ENCODE measurements at places on chromosomes 7 and 10.

DNA sequence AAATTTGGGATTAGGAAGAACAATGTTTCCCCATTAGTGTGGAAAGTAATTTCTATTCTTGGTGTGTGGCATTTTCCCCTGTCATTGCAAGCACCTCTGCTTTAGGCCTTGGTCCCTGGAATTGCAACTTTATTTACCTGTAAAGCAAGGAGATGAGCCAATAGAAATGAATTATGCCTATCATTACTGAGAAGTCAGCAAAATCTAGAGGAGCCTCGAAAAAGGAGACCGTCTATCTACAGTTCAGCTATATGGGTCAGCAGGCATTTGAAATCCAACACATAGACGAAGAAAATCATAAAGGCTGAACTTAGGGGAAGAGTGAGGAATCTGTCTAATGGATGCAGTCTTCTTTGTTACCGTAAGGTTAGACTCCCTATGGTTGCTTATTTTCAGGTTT is 161.1 kb downstream of the CCDC71L start:
- no peak for DNase-seq

DNA sequence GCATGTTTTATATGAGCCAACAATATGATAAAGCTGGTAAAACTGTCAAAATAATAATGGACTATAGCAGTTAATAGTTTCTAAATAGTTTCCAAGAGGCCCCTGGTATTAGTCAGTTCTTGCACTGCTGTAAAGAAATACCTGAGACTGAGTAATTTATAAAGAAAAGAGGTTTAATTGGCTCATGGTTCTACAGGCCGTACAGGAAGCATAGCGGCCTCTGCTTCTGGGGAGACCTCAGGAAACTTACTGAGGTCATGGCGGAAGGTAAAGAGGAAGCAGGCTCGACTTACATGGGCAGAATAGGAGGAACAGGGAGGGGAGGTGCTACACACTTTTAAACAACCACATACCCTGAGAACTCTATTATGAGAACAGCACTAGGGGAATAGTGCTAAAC is 104.6 kb downstream of the PPP1R9A start:
- no peak for DNase-seq

GRCh38 chr7:158472596-158472995 is 115.0 kb downstream of the PTPRN2 start:
- no peak for DNase-seq

- no peak for DNase-seq
Observed at GRCh38 chr10:11112718-11113117, 95.0 kb downstream of the CELF2 start.

- no peak for DNase-seq
Observed at GRCh38 chr10:79063661-79064492, 4.9 kb upstream of the ZMIZ1 start.

GRCh38 chr10:34864149-34865067 is 49.3 kb upstream of the PARD3 start:
- no peak for DNase-seq

DNA sequence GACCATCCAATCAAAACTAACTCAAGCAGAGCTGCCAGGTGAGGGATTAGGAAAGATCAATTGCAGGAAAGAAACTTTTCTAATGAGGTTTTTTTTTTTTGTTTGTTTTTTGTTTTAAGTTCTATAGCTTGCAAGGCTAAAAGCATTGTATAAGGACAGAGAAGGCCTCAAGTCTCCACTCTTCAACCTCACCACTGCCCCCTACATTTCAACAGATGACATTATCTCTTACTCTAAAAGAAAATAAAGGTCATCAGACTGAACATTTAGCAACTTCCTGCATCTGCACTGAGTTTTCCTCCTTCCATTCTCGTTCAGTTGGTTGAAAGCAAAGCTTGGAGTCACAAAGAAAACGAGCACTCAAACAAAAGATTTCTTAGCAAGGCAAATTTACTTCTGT is 45.2 kb upstream of the EXOC4 start:
- no peak for DNase-seq

DNA sequence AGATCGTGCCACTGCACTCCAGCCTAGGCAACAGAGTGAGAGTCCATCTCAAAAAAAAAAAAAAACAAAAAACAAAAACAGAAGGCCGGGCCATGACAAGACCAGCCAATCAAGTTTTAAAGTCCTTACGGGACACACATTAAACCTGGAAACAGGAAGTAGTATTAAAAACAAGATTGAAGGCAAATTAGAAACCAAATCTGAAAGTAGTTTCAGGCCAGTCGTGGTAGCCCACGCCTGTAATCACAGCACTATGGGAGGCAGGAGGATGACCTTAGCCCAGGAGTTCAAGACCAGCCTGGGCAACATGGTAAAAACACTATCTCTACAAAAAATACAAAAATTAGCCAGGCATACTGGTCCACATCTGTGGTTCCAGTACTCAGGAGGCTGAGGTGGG is 18.1 kb downstream of the PSAP start:
- DNase-seq, result no peak

GRCh38 chr10:118968060-118968459 is 61.5 kb upstream of the NANOS1 start:
- DNase-seq, result no peak

- no peak for DNase-seq
Observed at GRCh38 chr10:62861507-62861906, 45.3 kb upstream of the EGR2 start.

DNA sequence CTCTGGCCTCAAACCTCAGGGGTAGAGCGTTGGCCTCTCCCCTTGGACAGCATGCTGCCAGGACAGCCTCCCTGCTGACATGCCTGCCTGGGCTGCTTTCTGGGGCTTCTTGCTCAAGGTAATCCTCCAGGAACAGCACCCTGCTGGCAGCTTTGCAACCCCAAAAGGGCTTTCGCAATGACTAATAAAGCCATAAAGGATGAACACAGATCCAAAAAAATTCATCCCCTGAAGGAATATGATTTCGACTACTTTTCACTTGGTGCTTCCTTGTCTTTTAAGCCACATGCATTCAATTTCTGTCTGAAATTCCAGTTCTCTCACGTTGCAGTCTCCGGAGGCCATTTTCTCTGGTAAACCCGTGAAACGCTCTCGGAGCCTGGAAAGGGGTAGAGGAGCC is 15.1 kb upstream of the SH3PXD2A start:
- no peak for DNase-seq

GRCh38 chr7:79268730-79269129 is 184.7 kb downstream of the MAGI2 start:
- peak; percentile 95 for DNase-seq

GRCh38 chr7:71775648-71776047 is 636.5 kb downstream of the CALN1 start:
- DNase-seq, result no peak

DNA sequence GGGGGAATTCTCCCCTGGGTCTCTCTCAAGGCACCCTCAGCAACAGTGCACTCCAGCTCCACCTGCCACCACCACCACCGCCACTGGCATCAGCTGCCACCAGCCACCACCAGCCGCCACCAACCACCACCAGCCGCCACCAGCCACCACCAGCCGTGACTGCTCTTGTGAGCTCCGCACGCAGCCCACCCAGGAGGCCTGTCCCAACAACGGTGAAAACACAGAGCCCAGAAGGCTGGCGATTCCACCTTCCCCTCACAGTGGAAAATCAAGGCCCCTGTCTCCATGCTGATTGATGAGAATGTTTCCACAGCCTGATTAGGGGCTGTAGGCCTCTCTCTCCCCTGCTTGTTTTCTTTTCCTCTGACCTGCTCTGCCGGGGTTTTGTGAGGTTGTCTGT is 41.1 kb downstream of the COBL start:
- DNase-seq, result no peak

DNA sequence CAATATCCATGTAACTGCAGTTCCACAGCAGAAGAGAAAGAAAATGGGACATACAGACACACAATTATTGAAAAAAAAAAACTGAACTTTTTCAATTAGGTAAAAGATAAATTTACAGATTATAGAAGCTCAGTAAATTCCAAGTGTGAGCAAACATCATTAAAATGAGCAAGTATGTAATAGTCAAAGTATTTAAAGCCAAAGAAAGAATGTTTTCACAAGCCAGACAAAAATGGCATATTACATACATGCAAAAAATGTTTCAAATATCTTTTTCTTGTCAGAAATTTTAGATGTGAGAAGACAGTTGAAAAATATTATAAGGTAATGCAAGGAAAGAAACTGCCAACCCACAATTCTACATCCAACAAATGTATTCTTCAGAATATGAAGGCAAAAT is 150.2 kb upstream of the AKR1E2 start:
- DNase-seq, result no peak

DNA sequence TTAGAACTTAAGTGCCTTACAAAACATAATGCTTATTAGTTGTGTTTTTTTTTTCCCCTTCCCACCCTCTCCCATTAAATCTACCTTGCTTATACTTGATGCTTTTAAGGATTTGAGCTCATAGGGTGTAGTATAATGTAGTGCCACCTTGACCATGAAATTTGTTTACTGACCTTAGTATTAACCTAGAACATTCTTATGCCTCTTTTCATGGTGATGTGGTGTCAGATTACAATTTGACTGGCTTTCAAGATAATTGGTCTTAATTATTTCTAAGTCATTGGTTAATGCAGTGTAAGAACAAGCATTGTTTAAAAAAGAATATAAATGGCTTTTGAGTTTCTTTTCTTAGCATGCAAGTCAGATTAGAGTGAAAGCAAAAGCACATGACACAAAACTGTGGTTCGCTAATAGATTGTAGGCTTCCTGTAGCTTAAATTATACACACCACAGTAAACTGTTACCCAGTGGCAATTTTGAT is 61.8 kb downstream of the ADD3 start:
- no peak for DNase-seq

- no peak for DNase-seq
Observed at GRCh38 chr7:128189231-128189930, 51.7 kb upstream of the LEP start.

DNA sequence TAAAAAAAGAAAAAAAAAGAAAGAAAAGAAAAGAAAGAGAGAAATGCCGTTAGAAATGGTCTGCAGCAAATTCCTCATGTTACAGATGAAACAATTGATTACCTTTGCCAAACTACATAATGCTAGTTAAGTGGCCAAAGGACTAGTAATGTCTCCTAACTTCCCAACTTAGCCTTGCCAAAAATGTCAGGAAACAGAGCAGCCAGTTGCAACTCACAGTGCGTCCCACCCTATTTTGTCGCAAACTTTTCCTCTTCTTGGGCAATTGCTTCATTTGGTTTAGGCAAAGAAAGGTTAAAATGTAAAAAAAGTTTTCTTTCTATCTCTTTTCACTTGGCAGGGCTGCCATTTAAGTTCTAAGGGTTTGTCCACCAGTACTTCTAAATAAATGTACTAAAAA is 53.1 kb downstream of the APBB1IP start:
- no peak for DNase-seq

DNA sequence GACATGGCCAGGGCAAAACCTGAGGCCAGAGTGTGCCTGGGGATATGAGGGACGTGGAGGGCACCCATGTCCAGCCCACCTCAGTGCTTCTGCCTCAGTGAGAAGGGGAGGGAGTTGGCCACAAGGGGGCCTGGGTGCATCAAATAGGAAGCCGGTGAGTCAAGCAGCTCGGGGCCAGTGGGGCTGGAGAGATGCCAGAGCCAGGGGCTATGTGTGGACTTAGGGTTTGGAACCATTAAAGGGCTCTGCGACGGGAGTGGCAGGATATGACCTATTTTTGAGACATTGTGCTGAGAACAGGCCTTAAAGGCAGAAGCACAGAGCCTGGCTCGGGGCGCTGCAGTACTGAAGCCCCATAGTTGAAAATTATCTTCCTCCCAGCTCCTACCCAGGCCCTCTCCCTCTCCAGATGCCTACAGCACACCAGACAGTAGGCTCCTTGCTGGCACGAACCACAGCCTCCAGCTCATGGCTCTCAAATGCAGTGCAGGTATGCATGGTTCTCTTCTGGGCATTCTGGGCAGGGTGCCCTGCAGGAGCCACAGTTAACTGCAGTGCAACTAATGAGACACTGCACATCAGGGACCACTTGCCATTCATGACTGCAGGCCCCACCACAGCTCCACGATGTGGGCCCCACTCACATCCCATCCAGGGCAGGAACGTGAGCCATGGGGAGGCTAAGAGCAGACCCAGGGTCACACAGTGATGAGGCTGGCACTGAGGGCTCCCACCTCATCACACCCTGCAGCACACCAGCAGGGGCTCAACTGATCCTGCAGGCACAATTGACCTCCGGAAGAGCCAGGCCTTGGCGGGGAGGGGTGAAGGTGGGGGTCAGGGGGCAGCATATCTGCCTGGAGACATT is 7.2 kb upstream of the PGAM2 start:
- DNase-seq, result no peak

GRCh38 chr10:24726626-24727025 is 2.9 kb upstream of the ARHGAP21 start:
- no peak for DNase-seq

GRCh38 chr10:92244796-92245195 is 46.1 kb downstream of the CPEB3 start:
- DNase-seq, result no peak

DNA sequence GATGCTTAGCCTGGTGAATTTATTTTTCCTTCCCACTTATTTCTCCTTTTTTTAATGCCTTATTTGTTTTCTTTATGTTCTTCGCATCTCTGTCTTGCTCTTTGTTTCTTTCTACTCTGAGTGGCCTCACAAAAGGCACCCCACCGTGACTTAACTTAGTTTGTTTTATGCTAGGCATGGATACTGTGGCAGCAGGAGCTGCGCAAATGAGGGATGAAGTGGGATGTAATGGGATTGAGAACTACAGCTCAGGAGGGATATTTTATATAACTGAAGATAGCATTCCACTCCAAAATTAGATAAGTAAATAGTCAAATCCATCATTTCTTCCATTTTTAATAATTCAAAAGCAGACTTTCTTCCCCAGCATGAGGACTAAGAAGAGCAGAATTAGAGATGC is 1.7 kb upstream of the CACNA2D1 start:
- no peak for DNase-seq

- peak; percentile 44 for DNase-seq
Observed at GRCh38 chr7:117068511-117069145, 115.3 kb downstream of the ST7 start.

GRCh38 chr10:53122281-53122680 is 349.7 kb upstream of the MBL2 start:
- no peak for DNase-seq

DNA sequence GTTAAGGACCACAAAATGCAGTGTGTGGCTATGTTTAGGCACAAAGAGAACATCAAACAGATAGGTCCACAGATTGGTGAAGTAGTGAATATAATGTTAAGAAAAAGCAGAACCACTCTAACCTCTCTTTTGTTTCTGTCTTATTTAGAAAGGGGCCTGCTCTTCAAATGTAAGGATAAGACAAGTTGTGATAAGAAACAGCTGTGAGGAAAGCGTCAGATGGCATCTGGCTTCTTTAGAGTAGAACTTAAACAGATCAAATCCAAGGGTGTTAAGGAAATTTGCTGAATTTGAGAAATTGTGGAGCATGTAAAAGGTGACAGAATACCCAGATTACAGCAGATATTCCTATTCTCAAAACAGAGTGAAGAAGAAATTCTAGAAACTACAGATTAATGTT is 151.0 kb upstream of the LRGUK start:
- DNase-seq, result no peak

- DNase-seq, result no peak
Observed at GRCh38 chr7:22631730-22632129, 95.3 kb upstream of the IL6 start.

GRCh38 chr10:51082857-51083256 is 8.6 kb downstream of the PRKG1 start:
- no peak for DNase-seq

- DNase-seq, result no peak
Observed at GRCh38 chr7:93894426-93894825, 3.9 kb upstream of the TFPI2 start.

Measured in NCI-H774 (cell line).